Liver (tissue), 10 donors: ENCODE measurements at places on chromosomes 2 and 18.

- H3K27ac ChIP-seq = no peak overlapping the region
- DNase-seq = no peak
- H3K4me1 ChIP-seq = no peaks in the 10 kb centered on the region
- no peaks in the 10 kb centered on the region for H3K36me3 ChIP-seq
- H3K27me3 ChIP-seq = no peaks in the 10 kb centered on the region
- H3K4me3 ChIP-seq = no peak overlapping the region
Observed at GRCh38 chr18:24497031-24497754, 36.8 kb downstream of the HRH4 start.

- DNase-seq = no peak
- H3K4me1 ChIP-seq = no peaks in the 10 kb centered on the region
- H3K36me3 ChIP-seq = no peaks in the 10 kb centered on the region
- H3K27me3 ChIP-seq = peaks cover under 1% of the 10 kb centered on the region
Observed at GRCh38 chr2:30283931-30284565, 52.7 kb downstream of the LBH start.

DNA sequence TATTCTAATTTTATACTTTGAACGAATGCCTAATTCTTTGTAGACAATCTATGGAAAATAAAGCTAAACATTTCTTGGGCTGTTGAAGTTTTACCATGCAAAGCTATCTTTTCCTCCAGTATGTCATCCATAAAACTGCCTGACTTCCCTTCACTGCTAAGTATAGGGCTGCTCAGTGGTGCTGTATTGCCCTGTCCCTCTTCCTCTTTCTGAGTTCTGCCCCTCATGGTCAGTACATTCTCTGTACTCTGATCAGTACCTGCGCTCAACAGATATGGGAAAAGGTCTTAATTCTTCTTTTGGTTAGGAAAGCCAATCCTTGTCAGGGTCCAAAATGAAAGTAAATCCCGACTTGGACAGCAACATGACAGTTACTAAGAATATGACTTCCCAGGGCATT is 321.9 kb downstream of the RAD51AP2 start:
- DNase-seq = no peak
- no peaks in the 10 kb centered on the region for H3K27me3 ChIP-seq
- H3K4me1 ChIP-seq = peaks cover 3% of the 10 kb centered on the region
- no peaks in the 10 kb centered on the region for H3K36me3 ChIP-seq
- no peak overlapping the region for H3K27ac ChIP-seq

DNA sequence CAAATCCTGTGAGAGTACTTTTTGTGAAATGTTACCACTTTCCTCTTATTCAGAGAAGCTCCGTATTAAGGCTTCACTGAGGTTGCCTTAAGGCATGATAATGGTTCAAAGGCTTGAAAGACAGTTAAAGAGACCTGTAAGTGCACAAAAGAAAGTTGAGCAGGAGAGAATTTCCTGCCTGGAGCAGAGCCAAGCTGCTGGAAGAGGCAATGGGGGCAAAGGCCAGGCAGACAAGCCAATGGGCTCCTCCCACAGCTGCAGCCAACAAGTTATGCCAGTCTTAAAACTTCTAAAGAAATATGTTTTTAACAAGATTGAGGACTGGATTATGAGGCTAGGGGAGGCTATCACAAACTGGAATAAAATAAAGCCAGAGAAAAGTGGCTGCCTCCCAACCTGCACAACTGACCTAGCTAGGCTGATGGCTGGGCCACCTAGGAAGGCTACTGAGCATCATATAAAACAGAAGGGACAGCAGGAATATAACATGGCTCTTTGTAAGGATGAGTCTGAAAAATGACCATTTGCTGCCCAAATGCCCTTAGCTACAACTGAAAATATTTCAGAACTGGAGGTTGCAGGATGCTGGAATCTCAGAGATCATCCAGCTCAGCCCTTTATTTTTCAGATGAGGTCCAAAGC is 2.1 kb downstream of the IL1B start:
- no peaks in the 10 kb centered on the region for H3K27me3 ChIP-seq
- H3K27ac ChIP-seq = no peak overlapping the region
- no peak overlapping the region for H3K4me3 ChIP-seq
- no peaks in the 10 kb centered on the region for H3K36me3 ChIP-seq
- peak; percentile 49 for DNase-seq

DNA sequence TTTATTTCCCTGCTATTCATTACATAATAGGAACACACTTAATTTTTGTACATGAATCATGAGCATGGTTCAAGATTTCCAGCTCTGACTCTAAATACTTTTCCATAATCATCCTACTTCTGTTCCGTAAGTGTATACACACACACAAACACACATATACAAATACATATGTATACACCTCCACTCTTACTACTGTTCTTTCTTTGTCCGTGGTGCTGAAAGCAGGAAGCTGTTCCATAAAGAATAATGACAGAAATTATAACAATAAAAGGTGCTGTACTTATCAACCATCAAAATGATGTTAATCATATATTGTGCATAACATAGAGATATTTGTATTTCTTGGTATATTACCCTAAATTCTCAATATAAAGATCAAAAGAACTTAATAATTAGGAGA is 776.9 kb downstream of the DPP10 start:
- H3K36me3 ChIP-seq = no peaks in the 10 kb centered on the region
- H3K27ac ChIP-seq = no peak overlapping the region
- H3K27me3 ChIP-seq = no peaks in the 10 kb centered on the region
- DNase-seq = no peak
- H3K4me3 ChIP-seq = no peak overlapping the region

GRCh38 chr2:210072922-210073509 is 70.6 kb downstream of the RPE start:
- no peak for DNase-seq
- H3K27ac ChIP-seq = no peak overlapping the region
- H3K4me3 ChIP-seq = no peak overlapping the region
- no peaks in the 10 kb centered on the region for H3K4me1 ChIP-seq

- no peaks in the 10 kb centered on the region for H3K27me3 ChIP-seq
- H3K36me3 ChIP-seq = no peaks in the 10 kb centered on the region
- no peak overlapping the region for H3K27ac ChIP-seq
- no peaks in the 10 kb centered on the region for H3K4me1 ChIP-seq
- no peak overlapping the region for H3K4me3 ChIP-seq
Observed at GRCh38 chr2:167345559-167345958, 457.3 kb downstream of the XIRP2 start.

GRCh38 chr18:12884406-12885323 is 628 bp upstream of the PTPN2 start:
- H3K4me1 ChIP-seq = peaks cover 17% of the 10 kb centered on the region
- H3K27me3 ChIP-seq = no peaks in the 10 kb centered on the region
- H3K36me3 ChIP-seq = no peaks in the 10 kb centered on the region
- DNase-seq = no peak

GRCh38 chr2:8193146-8193545 is 488.7 kb upstream of the ID2 start:
- no peak overlapping the region for H3K4me3 ChIP-seq
- no peak for DNase-seq
- H3K27ac ChIP-seq = no peak overlapping the region
- H3K36me3 ChIP-seq = no peaks in the 10 kb centered on the region
- H3K27me3 ChIP-seq = no peaks in the 10 kb centered on the region

DNA sequence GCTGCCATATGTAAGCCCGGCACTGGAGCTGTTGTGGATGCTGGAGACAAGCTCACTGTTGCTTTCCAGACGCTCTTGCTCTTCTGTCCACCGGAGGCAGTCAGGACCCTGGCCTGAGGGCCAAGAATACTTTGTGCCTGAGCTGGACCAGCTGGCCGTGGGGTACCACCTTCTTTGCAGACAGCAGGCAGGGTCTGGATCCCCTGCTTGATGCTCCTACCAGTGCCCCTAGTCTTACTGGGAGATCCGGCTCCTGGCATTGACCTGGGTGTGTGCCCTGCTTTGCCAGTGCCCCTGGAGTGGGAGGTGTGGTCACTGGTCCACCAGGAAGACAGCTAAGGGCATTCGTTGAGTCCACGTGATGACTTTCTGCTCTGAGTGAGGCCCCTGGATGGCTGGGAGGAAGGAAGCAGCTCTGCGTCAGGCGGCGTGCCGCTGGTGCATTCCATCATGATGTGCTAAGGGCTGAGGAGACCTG is 59.3 kb downstream of the LRRFIP1 start:
- no peak overlapping the region for H3K4me3 ChIP-seq
- H3K4me1 ChIP-seq = no peaks in the 10 kb centered on the region
- no peaks in the 10 kb centered on the region for H3K36me3 ChIP-seq
- no peak for DNase-seq
- H3K27ac ChIP-seq = no peak overlapping the region

- H3K27ac ChIP-seq = no peak overlapping the region
- no peaks in the 10 kb centered on the region for H3K27me3 ChIP-seq
- no peaks in the 10 kb centered on the region for H3K36me3 ChIP-seq
- no peak for DNase-seq
- H3K4me3 ChIP-seq = no peak overlapping the region
- H3K4me1 ChIP-seq = no peaks in the 10 kb centered on the region
Observed at GRCh38 chr18:41938445-41938844, 16.6 kb upstream of the PIK3C3 start.

DNA sequence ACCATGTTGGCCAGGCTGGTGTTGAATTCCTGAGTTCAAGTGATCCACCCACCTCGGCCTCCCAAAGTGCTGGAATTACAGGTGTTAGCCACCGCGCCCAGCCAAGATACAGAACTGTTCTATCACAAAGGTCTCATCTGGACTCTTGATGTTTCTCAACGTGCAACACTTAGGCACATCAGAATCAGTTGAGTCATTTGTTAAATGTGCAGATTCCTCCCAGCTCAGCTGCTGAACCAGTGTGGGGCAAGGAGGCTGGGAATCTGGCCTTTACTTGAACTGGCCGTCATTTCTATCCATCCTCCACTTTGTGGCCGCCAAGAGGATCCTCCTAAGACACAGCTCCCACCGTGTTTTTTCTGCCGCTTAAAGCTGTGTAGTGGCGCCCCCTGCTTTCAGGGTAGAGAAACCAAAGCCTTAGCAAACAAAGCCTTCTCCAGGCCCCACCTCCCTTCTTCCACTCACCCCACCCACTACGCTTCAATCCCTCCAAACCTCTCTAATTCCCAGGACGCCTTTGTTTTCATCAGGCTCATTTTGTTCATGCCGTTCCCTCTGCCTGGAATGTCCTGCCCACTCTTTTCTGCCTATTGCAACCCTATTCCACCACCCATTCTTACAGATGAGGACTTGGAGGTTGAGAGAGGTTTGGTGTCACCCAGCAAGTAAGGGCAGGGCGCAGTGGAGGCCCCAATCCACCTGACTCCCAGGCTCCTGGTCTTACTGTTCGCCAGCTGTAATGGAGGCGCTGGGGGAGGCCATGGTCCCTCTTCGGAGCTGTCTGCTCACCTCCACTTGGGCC is 776 bp upstream of the SPEG start:
- no peaks in the 10 kb centered on the region for H3K36me3 ChIP-seq
- H3K27me3 ChIP-seq = no peaks in the 10 kb centered on the region
- no peak overlapping the region for H3K27ac ChIP-seq
- H3K4me1 ChIP-seq = no peaks in the 10 kb centered on the region
- no peak overlapping the region for H3K4me3 ChIP-seq

- no peak overlapping the region for H3K4me3 ChIP-seq
- H3K27me3 ChIP-seq = no peaks in the 10 kb centered on the region
- no peaks in the 10 kb centered on the region for H3K36me3 ChIP-seq
- no peaks in the 10 kb centered on the region for H3K4me1 ChIP-seq
Observed at GRCh38 chr2:160409480-160409879, 84.1 kb downstream of the RBMS1 start.

DNA sequence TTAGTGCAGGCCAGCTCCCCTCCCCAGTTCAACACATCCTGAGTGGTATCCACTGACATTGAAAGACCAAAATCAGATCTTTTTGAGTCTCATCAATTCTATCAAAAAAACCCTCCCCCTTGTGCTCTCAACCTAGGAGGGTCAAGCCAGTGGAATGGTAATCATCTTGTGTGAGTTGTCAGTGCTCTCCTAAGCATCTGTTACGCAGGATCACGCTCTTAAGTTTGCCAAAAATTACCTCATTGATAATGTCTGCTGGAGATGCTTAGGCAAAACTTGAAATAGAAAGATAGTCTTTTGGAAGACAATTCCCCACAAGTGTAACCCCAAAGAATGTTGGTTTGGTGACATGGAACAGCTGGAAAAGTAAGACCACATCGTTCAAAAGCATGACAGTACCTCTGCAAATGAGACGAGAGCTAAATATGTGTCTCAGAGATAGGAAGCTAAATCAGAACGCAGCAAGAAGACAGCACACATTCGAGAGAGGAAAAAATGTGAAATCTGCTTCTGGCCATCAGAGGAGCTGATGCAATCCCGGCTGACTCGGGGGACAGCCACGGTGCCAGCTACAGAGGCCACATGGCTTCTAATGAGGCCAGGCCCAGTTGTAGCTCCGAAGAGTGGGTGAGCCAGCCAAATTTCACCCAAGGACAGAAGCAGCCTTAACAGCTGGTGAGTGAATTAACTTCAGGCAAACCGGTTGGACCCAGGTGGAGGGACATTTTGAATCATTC is 753.9 kb downstream of the RNF144A start:
- no peaks in the 10 kb centered on the region for H3K36me3 ChIP-seq
- no peak for DNase-seq
- H3K4me3 ChIP-seq = no peak overlapping the region

GRCh38 chr18:1292167-1292566 is 387.5 kb downstream of the ADCYAP1 start:
- no peaks in the 10 kb centered on the region for H3K4me1 ChIP-seq
- no peak for DNase-seq
- H3K4me3 ChIP-seq = no peak overlapping the region
- no peaks in the 10 kb centered on the region for H3K36me3 ChIP-seq
- H3K27ac ChIP-seq = no peak overlapping the region
- no peaks in the 10 kb centered on the region for H3K27me3 ChIP-seq

- H3K4me1 ChIP-seq = no peaks in the 10 kb centered on the region
- no peak overlapping the region for H3K27ac ChIP-seq
- no peak for DNase-seq
- no peaks in the 10 kb centered on the region for H3K36me3 ChIP-seq
- H3K4me3 ChIP-seq = no peak overlapping the region
Observed at GRCh38 chr2:204046145-204046544, 109.6 kb downstream of the ICOS start.

- DNase-seq = no peak
- H3K27ac ChIP-seq = no peak overlapping the region
- H3K27me3 ChIP-seq = peaks cover 28% of the 10 kb centered on the region
- no peak overlapping the region for H3K4me3 ChIP-seq
Observed at GRCh38 chr2:170823898-170824215, 7.2 kb downstream of the GAD1 start.

DNA sequence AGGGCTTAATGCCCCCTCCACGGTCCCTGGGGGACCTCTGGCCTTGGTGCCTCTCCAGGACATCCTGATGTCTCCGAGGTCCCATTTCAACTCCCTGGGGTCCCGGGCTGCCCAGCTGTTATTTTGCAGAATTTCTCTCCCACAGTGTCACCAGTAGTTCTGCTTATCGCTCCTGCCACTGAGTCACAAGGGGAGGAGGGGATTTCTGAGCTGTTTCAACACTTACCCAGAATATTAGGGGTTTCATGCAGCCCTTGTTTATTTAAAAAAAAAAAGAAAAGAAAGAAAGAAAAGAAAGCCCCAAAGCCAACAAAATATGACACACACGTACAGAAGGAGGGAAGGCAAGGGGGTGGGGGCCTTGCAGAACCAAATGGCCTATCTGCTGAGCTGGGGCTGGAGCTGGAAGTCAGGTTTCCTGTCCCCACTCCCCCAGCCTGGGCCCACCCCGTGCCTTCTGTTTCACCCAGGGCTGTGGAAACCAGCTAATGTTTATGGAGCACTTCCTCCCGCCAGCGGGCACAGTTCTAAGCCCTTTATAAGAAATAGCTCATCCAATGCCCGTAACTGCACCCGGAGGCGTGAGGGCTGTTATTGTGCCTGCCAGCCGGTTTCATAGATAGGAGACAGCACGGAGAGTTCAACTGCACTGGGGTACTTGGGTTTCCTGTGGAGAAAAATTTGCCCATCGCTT is 8.4 kb upstream of the ARID5A start:
- no peak for DNase-seq
- H3K27ac ChIP-seq = peak overlapping the region; percentile 37
- no peaks in the 10 kb centered on the region for H3K36me3 ChIP-seq

GRCh38 chr18:48880931-48881330 is 69.8 kb downstream of the SMAD7 start:
- no peaks in the 10 kb centered on the region for H3K4me1 ChIP-seq
- no peaks in the 10 kb centered on the region for H3K36me3 ChIP-seq
- no peak overlapping the region for H3K27ac ChIP-seq
- DNase-seq = no peak
- no peaks in the 10 kb centered on the region for H3K27me3 ChIP-seq
